Urothelium cell line (cell line): ENCODE measurements at places on chromosomes 5 and 9.

DNA sequence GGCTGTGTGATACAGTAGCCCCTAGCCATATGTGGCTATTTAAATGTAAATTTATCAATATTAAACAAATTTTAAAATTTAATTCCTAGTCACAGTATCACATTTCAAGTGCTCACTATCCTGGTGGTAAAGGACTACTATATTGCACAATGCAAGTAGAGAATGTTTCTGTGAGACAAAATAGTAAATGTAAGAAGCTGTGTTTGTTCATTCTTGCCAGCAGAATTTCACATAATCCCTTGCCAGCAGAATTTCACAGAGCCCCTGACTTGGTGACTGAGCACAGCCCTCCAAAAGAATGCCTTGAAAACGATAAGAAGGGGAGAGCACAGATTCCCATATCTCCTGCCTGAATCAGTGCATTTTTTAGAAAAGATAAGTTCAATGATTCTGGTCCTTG is 75.9 kb upstream of the SELENOP start:
- DNase-seq: no peak

DNA sequence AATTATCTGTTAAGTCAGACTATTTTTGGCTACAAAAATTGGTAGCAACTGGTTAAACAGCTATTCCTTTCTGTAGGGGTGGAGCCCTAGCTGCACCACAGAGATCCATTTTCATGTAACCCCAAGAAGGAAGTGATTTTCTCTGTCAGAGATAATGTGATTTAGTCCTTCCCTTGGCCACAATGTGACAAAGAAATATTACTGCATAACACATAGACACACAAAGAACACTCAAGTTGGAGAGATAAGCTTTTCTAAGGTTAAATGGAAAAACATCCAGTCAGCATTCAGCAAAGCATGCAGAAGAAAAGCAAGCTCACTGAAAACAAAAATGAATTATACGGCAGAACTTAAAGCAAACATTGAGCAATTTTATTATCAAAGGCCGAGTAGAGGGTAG is 227.8 kb upstream of the CDH9 start:
- DNase-seq: no peak

GRCh38 chr5:147697380-147697779 is 85.1 kb downstream of the JAKMIP2 start:
- no peak for DNase-seq

DNA sequence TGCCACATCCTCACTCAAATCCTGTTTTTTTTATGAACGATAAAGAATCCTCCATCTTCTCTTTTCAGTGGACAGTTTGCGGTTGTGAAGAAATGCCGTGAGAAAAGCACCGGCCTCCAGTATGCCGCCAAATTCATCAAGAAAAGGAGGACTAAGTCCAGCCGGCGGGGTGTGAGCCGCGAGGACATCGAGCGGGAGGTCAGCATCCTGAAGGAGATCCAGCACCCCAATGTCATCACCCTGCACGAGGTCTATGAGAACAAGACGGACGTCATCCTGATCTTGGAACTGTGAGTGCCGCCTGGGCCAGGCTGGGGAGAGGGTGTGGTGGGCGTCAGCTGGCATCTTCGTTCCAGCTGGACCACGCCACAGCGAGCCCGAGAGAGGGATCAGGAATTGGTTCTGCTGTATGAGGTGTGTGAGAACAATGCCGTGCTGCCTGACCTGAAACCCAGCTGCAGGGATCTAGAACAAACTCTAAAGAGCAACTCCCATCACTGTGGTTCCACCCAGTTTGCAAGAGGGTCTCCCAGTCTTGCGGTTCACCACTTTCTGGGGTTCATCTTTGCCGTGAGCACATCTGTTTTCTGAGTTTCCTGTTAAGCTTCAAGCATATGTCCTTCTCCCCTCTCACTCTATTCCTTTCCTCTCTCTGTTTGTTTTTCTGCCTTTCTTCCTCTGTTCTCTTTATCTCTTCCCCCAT is 107.4 kb downstream of the DAPK1 start:
- DNase-seq: no peak

GRCh38 chr5:122730037-122730436 is 44.8 kb upstream of the SNX2 start:
- DNase-seq: no peak
